ENCODE measurements at places on chromosomes 12 and 14.

DNA sequence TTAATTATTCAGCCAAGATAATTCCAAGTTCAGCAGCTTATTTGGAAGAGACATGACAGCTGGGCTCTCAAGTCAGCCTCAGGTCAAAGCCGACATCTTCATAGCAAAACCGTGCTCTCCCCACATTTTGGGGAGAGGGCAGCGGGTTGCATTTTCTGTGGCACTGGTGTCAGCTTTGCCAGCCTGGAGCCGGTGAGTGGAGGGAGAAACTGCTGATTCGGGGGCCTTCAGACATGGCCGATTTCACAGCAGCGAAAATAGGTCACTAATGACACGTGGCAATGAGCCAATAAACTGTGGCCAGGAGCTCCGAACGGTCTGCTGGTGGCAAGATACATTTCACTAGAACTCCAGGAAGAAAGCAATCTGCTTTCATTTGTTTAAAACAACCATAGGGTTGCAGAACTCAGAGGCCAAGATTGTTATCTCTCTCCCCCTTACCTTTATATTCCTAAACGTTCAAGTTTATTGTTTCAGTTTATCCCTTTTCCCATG lies 173.2 kb downstream of the CAND1 start:
- no peak for DNase-seq

- no peak for DNase-seq
Observed at GRCh38 chr14:99899578-99900178, 106.5 kb downstream of the EML1 start.

DNA sequence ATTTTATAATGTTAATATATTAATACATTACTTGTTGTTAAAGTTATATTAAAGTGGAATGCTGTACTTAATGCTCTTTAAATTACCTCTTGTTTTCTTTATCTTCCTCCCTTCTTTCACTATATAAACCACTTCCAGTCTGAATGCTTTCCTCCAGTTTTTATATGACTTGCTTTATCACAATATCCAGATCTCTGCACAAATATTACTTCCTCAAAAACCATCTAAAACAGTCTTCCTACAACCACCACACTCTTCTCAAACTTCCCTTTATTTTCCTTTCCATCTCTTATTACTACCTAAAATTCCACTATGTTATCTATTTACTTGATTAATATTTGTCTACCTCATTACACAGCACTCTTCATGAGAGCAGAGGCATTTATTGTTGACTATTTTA lies 956.6 kb downstream of the LRFN5 start:
- no peak for DNase-seq

DNA sequence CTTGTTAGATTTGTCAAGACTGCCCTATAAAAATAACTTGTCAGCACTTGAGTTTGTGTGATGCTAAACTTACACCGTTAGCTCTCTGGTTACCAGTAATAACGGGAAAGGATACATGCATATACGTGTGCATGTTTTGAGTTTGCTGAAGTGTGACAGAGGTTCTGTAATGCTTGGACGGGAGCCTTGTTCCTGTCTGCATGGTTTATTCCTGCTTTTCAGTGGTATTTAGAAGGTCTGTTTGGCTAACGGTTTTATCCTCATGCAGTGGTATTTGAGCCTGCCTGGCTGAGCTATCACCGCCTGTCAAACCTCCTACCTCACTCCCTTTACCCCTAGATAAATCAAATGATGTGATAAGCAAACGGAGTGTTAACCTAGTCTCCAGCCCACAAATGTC lies 305.6 kb downstream of the GALC start:
- DNase-seq, result no peak

DNA sequence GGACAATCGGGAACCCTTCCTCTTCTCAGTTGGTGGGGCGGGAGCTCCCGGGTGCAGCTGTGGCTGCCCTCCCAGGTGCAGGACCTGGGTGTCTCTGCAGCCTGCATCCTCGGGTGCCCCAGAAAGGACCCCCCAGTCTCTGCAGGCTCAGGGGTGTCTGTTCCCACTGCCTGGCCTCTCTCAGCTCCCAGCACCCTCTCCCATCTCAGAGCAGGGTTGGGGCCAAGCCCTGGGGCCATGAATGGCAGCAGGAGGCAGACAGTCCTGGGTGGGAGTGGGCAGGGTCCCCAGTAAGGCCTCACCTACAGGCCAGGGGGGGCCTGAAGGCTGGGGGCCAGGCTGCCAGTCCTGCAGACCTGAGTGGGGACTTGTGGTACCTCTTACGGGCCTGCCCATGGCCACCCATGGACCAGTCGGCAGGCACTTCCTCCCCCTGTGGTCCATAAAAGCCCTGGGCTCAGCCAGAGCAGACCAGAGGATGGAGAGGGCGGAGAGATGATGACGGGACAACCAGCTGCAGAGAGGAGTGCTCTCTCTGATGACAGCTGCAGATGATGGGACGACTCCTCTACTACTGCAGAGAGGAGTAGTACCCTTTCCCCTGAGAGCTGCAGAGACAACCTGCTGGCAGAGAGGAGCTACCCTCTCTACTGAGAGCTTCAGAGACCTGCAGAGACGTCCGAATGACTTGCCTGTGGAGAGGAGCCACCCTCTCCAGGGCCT lies 26.6 kb downstream of the TCHP start:
- no peak for DNase-seq

DNA sequence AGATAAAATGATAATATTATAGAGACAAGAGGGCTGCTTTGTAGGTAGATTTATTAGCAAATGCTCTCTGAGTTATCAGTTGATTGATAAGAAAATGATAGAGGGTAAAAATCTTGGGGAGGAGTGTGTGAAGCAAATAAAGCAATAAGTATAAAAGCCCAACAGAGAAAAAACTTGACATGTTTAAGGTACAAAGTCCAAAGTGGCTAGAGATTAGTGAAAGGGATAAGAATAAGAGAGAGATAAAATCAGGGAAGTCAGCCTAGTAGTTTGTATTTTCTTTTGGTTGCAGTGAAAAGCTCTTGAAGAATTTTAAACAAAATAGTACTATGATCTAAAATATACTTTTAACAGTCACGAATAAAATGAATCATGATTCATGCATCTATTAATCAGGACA lies 246.2 kb upstream of the LRIG3 start:
- no peak for DNase-seq

DNA sequence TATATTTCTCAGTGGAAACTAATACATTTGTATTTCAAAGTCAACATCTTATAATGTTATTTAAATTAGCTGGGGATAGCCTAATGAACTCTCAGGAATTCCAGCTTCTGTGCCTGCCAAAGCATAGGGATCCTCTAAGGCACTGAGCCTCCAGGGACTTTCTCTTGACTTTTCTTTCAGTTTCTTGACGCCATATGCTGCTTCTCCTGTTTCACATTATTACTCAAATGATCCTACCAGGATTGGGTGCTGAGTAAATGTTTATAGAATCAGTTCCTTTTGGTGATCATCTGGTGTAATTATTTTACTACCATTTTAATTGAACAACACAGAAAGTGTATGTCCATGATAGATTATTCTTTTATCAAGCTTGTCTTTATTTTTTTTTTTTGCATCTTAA lies 7.9 kb downstream of the METTL25 start:
- no peak for DNase-seq

DNA sequence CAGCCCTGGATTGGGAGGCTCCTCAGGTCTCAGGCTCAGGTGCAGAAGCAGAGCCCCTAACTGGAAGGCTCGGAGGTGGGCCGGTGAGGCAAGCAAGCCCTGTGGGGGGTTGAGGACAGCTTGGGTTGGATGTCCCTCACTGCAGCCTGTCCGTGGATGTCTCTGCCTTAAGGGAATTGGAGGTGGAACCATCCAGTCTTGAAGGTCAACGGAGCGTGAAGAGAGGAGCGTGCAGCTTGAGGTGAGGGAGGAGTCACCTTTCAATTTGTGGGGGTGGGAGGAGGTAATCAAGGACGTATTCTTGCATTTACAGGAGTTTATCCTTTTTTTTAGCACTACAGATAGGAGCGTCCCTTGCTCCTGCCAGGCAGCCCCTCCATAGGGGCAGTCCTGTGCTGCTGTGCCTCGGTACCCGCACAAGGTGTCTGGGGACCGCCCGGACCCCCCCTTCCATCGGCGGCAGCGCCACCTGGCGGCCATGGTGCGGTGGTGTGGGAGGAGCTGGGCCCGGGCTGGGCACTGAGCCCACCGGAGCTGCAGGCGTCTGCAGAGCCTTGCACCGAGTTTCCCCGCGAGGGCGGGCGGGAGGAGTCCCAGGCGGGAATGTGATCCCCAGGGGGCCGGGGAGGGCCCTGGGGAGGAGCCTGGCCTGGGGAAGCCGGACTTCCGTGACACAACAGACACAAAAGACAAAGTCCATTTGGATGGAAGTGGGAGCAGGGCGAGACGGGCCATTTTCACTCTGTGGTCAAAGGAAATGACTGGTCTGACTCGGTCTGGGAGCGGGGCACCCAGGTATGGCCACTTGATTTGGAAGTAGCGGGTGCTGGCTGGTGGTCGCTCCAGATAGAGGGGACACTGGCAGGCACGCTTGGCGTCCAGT lies 864 bp downstream of the DNAJC22 start:
- peak; percentile 63 for DNase-seq

GRCh38 chr14:58716706-58717105 lies 78.9 kb downstream of the DACT1 start:
- DNase-seq, result no peak

- no peak for DNase-seq
Observed at GRCh38 chr14:97198813-97199212, 401.6 kb downstream of the VRK1 start.

GRCh38 chr12:5733136-5733755 lies 211.8 kb downstream of the ANO2 start:
- DNase-seq, result no peak

DNA sequence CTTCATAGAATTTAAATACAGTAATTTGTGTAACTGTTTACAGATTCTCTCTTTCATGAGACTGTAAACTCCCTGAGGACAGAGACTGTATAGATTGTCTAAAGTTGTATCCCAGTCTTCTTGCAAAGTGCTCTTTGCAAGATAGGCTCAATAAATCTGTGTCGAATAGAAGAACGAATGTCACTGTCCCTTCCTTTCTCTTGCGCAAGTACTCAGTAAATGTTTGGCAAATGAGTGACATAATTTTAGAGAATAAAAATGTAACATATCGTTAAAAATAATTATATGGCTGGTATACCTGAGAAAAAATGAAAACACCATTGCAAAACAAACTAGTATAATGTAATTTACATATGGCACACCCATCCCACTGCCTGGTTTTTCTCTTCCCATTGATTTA lies 1.9 kb upstream of the RALGAPA1 start:
- DNase-seq, result no peak

DNA sequence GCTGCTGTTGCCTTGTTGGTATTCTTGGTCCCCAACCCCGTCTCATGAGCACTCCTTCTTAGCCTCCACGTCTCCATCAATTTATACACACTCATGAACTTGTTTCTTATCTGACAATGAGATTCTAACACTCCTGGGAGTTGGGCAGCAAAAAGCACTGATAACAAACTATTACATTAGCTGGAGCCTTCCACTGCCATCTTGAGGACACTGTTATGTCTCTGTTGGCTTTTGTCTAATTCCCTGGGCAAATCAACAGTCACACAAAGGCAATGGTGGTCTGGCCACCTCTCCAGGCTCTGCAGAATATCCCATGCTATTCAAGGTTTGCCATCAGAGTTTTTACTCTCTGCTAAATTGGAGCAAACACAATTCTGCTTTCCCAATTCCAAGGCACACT lies 117.8 kb upstream of the COCH start:
- no peak for DNase-seq

- peak; percentile 99 for DNase-seq
Observed at GRCh38 chr14:68476212-68477109, 316.4 kb downstream of the ZFP36L1 start.

GRCh38 chr12:120228041-120228290 lies 27.1 kb upstream of the RPLP0 start:
- DNase-seq, result no peak

DNA sequence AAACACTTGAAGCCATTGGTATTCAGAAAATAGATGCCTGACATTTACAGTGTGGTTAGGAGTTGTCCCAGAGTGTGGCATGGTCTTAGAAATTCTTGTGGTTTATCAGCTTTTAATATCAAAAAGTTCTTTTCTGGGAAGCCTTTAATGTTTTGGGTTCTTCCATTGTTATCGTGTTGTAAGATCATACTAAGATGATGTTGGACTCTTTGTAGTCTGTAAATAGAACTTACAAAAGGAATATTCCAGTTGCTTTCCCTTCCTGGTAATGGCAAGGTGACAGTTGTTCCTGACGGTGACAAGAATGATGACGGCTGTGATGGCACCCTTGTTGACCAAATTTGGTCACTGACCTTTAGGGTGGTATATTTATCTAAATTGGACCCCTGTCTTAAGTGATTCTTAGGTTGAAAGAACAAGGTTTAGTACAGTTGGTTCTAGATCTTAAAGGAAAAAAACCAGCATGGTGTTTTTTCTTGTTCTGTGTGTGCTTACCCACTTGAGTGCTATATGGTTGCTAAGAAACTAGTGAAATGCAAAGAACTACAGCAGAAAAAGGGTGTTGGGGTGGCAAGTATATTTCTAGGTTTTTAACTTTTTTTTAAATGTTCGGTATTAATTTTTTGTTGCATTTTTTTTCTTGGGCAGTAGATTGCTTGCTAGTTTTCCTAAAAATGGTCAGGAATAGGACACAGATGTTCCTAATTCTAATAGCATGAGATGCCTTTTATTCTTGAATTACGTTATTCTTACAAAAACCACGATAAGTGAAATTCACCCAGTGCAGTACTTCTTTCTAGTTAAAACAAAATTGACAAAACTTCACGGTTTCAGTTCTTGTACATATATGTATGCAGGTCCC lies 2.1 kb downstream of the ATP2A2 start:
- no peak for DNase-seq

- no peak for DNase-seq
Observed at GRCh38 chr14:49636866-49637265, 1.8 kb upstream of the DNAAF2 start.

- no peak for DNase-seq
Observed at GRCh38 chr14:75542588-75543091, 20.4 kb downstream of the BATF start.

DNA sequence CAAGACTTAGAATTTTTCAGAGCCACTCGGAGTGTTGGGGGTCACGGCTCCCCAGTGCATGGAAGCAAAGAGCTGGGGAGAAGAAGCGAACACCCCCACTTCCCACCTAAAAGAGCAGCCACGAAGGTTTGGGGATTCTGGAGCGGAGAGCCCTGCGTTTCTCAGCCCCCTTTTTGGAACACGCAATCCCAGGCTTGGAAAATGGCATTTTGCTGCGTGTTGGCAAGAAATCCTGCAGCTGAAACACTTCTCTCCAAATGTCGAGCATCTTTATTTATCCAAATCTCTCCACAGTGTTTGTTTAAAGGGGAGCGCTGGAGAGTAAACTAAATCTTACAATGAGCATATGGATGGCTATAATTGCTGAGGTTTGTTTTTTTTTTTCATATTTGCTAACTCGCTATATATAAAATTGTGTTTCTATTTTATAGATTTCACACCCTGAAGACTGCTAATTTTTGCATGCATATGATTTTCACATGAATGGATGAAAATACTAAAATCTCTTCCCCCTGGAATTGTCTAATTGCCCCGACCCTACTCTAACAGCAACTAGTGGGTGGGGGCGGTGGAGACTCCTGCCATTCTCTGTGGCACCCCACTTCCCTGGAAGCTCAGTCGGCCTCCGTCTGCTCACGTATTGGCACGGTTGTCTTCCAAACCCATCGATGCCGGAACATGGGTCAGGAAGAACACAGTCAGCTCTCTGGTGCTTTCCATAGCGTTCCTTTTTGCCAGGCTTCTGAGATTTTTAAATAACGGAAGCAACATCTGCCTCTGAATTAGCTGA lies 120.5 kb downstream of the GCH1 start:
- no peak for DNase-seq

- no peak for DNase-seq
Observed at GRCh38 chr12:130013771-130014484, 110.1 kb upstream of the TMEM132D start.
